Muscle of leg (tissue), 16 donors: ENCODE measurements at places on chromosomes 2 and 18.

DNA sequence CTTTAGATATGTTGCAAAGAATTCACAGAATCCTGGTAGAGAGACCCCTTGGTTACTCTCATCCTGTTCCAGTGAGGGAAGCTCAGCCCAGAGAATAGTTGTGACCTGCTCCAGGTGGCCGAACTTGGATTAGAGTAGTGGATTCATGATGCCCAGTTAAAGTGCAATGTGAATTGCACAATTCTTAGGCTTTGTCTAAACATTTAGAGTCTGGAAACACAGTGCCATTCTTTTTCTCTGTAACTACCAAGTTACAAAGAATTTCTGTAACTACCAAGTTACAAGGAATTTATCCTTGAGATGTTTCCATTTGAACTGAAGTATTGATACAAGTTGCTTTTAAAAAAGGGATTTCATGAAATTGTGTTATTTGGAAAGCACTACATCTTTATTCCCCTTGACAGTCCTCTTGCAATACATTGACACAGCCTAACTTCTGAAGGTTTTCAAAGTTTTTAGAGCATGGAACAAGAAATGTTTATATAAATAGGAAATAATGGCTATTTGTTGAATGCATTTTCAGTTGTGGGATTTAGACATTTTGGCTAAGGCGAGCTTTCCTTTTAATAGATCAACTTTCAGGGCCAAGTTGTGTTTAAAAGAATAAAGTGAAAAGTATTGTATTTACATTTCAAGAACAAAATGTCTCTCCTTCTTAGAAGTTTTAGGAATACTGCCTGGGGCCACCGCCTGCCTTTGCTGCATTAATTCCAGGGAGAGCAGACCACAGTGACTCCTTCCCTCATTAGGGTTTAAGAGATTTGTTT, 315.0 kb downstream of the LPIN1 start:
- peak; percentile 88 for DNase-seq

DNA sequence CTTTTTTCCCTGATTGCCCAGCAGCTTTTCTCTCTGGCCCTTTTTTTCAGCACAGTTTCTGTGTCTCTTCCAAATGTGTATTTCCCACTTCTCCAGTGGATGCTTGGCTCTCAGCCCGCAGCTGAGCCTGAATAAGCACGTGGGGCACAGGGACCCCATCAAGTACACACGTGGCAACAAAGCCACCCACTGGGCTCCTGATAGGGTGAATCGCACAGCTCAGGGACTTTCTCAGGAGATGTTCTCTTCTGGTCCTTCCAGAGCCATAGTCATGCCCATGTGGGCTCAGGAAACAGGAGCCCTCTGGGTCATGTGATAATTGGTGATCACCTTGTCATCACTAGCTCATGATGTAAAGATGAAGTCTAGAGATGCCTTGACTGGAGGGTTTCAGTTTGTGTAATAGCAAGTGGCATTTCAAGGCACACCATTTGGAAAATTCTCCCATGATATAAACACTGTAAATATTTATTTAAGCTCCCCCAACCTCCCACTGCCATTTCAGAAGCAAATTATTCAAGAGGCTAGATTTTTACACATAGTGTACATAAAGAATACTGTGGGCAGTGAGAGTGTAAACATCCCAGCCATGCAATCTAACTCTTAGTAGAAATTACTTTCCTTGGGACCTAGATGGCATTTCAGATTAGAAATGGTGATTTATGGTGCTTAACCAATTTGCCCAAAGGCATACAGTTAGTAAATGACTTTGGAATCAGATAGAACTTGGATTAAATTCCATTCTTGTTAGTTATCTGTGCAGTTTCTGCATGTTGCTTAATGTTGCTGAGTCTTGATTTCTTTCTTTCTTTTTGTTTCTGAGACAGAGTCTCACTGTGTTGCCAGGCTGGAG, 597.5 kb downstream of the SLC4A3 start:
- no peak for DNase-seq

- peak; percentile 40 for DNase-seq
Observed at GRCh38 chr2:203802342-203803052, 65.1 kb upstream of the CTLA4 start.

DNA sequence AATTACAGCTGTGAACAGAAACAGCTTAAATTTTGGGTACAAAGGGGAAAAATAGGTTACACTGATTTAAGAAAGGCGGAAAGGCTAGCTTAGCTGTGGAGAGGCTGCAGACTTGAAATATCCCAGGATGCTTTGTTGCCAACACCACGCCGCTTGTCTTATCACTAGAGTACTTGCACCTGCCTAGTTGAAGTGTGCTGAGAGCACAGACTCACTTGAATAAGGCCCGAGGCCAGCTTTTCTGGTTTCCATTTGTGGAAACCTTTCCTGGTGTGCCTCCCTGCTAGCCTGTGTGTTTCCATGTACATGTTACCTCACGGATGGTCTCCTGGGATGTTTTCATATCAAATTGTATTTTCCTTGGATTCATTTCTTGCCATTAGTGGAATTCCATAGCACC, 3.2 kb downstream of the CABLES1 start:
- no peak for DNase-seq

DNA sequence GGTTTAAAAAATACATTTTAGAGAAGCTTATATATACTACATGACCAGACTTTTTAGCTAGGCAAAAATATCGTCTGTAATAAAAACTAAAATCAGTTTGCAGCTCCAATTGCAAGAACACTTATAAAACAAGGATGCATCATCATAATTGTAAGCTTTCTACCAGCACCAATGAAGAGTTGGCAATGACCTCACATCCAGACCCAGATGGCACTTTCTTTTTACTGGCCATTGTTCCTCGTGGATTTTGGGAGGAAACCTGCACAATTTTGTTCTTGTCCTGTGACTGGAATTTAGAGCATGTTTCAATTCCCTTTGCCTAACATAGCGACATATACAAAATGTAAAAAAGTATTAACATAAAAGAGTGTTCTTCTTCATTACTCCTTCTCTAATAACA, 174.3 kb downstream of the ZNF521 start:
- no peak for DNase-seq

- DNase-seq: no peak
Observed at GRCh38 chr18:68454511-68455228, 260.2 kb downstream of the TMX3 start.
